ENCODE measurements at places on chromosomes 6 and 20.

DNA sequence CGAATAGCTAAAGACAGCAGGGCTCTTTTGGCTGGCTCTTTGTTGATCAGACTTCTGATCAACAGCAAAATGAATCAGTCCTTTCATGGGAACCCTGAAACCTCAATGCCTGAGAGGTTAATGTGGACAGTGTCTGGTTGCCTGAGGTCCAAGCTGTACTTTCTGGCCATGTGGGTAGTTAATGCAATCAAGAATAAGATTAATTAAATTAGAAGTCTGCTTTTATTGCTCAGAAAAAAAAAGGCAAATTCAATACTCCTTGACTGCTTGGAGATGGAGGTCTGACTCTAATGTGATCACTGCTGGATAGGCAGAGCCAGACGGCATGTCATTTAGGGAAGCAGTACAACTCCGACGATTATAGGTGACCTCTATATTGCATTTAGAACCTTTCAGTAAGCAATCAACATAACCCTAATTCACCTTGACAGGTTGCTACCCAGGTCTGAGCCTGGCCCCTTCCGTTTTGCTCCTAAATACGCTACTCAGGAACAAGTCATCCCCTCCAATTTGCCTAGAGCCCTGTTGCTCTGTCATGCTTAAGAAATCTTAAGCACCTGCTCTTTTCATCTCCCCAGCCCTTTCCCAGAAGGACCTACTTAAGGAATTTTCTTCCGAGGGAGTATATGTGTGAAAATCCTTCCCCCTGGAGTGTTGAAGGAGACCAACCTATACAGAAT, 370.0 kb upstream of the SPTLC3 start:
- DNase-seq, result no peak

- no peak for DNase-seq
These were observed 53.5 kb upstream of the SLC2A12 start for GRCh38 chr6:134105940-134106339.

DNA sequence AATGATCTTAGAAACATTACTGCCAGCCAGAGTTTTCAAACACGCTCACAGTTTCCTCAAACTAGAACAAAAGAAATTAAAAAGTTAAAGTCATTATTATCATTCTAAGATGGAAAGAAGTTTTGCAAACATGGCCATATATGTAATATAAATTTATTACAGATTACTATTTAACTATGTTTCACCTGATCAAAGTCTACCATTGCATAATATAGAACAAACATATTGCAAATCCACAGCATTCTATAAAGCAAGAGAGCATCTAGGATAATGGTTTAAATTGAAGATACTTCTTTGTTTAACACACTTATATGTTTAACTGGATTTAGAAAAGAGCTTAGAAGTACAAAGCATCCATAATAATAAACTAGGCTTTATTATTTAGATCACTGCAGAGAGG, 26.2 kb upstream of the DCBLD1 start:
- DNase-seq, result no peak

DNA sequence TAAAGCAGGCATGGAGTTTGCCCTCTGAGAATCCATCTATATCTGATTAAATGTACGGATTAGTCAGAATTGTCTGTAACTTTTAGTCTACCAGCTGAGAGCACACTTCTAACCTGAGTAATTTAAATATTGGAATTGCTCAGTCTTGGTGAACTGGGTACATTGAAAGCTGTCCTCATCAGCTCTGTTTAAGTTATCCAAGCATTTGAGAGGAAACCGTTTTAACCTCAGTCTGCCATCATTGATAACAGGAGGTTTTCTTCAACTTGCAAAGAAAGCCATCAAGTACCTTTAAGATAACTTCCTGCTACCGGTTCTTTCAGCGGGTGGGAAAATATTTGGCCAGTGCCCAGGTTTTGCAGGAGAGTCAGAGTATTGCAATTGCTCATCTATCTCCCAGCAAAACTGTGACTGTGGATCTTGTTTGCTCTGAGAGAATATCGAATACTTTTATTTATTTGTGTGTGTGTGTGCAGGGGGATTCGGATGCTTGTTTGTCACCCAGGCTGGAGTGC, 31.1 kb upstream of the F13A1 start:
- no peak for DNase-seq

DNA sequence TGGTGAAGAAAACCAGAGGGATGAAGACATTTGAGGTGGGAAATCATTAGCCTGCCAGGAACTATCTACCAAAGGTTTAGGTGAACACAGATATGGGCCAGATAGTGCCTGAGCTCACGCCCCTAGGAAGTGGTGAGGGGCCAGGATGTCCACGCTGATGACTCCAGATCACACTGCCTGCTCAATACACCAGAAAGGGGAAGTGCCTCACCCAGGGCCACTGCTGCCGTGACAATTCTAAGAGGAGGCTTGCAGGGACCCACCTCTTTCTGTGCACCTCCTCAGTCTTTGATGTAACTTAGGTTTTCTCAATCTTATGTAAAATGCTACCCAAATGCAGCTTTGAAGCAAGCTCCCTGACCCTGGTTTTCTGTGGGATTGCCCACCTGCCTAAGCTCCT, 5.4 kb upstream of the RAB44 start:
- DNase-seq, result peak; percentile 60

- DNase-seq, result no peak
These were observed 193.5 kb downstream of the UNC5CL start for GRCh38 chr6:40845553-40845952.
